ENCODE measurements at places on chromosomes 2 and 18.

- no peak for DNase-seq
Observed at GRCh38 chr2:4272261-4272858, 569.0 kb downstream of the DCDC2C start.

DNA sequence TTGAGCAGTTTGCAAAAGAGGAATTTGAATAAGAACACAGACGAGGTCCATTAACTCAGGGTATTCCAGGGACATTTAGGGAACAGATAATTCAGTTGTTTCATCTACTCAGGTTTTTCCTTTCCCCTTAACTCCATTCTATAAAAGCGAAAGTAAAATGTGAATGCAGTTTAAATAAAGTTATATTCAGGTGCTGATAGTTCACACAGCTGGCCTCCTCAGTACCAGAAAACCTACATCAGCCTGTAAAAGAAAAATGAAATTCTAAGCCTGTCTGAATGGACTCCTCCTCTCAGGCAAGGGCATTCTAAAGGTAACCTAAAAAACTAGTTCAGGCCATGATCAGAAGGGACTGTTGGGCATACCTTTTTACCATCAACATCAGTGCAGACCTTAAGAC is 873.8 kb downstream of the SUCLG1 start:
- no peak for DNase-seq

DNA sequence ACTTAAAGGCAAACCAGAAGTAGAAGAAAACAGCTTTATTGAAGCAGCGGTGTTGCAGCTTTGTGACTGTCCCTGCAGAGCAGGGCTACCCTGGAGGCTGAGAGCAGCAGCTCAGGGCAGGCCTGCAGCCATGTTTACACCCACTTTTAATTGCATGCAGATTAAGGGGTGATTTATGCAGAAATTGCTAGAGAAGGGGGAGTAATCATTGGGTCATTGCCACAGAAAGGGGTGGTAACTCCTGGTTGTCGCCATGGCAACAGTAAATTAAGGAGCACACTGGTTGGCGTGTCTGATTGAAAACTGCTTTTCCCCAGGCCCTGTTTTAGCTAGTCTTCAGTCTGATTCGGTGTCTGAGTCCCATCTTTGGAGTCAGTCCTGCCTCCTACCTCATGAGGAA is 195.4 kb upstream of the HDAC4 start:
- DNase-seq, result no peak

GRCh38 chr2:173397539-173397938 is 42.9 kb downstream of the CDCA7 start:
- DNase-seq, result no peak

- no peak for DNase-seq
Observed at GRCh38 chr2:143686585-143687164, 557.5 kb downstream of the ARHGAP15 start.

GRCh38 chr2:127664065-127664894 is 11.1 kb downstream of the LIMS2 start:
- DNase-seq, result no peak

- no peak for DNase-seq
Observed at GRCh38 chr18:9297007-9297393, 37.6 kb upstream of the TWSG1 start.

- no peak for DNase-seq
Observed at GRCh38 chr2:37851828-37852584, 73.1 kb upstream of the RMDN2 start.

- no peak for DNase-seq
Observed at GRCh38 chr18:49167084-49167483, 216.3 kb upstream of the SMAD7 start.

- no peak for DNase-seq
Observed at GRCh38 chr18:61496374-61496773, 163.1 kb downstream of the CDH20 start.

DNA sequence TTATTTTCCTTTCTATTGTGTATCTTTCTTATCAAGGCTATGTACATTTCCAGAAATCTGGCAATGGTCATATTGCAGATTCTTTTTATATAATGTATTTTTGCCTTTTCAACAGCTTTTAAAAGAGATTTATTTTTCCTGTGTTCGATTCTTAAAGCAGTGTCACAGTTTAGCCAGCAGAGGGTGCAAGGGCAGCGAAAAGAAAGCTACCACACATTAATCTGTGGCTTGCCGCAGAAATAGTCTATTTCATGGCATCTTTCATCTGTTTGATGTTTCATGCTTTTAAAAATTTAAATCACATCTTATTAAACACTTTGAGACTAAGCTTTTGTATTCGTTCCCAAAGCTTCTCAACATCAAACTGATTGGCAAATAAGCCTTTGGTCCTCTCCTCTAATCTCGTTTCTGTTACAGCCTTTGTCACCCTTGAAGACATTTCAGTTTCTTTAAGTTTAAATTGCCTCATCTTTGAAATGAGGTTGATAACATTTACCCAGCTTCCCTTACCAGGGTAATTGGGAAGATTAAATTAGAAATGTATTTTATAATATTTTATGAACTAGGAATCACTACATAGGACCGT is 73.3 kb downstream of the PIK3C3 start:
- DNase-seq, result peak; percentile 74

GRCh38 chr2:62472312-62472711 is 33.7 kb downstream of the TMEM17 start:
- DNase-seq, result no peak

DNA sequence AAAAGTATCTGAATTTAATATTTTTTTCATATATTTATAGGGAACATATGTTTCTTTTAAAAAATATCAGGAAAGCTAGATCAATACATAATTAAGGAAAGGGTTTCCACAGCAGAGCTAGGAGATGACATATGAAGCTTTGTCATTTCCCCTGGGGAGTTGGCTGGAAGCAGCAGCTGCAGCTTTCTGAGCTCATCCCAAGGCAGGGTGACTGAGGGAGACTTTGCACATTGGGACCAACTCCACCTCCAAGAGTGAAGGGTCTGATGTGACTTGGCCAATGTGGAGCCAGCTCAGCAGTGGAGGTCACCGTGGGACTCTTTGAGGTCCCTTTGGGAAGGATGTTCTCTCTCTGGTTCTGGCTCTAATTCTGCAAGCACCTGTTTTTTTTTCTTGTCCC is 315.1 kb downstream of the RDH14 start:
- no peak for DNase-seq

DNA sequence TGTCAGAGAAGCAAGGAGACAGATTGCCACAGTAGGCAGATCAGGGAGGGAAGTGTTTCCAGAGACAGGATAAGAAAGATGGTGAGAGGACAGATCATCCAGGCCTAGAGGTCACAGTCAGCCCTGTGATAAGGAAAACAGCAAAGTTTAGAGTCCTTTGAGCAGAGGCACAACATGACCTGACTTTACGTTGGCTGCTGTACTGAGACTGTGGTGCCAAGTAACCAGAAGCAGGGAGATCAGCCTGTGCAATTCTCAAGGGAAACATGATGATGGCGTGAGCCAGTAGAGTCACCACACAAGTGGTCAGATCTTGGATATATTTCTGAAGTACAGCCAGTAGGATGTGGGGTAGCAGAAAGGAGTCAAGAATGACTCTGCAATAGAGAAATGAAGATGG is 43.7 kb downstream of the SMC6 start:
- no peak for DNase-seq

GRCh38 chr18:21798126-21798525 is 57.5 kb downstream of the MIB1 start:
- no peak for DNase-seq

GRCh38 chr2:225164401-225165050 is 122.3 kb upstream of the DOCK10 start:
- no peak for DNase-seq
